ENCODE measurements at places on chromosomes 3 and 15.

DNA sequence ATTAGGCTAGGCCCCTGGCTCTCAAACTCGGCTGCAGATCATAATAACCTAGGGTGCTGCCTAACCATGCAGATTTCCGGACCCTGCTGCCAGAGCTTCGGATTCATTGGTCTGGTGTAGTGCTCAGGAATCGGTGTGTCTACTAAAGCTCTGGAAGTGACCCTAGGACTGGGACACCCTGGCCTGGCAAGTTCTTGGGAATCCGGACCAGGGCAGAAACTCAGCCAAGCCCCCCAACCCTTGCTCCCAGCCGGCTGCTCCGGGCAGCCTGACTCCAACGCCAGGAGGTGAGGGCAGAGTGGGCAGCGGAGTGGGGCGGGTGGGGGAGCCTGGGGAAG, 23.0 kb downstream of the IGDCC3 start:
- no peak for DNase-seq

DNA sequence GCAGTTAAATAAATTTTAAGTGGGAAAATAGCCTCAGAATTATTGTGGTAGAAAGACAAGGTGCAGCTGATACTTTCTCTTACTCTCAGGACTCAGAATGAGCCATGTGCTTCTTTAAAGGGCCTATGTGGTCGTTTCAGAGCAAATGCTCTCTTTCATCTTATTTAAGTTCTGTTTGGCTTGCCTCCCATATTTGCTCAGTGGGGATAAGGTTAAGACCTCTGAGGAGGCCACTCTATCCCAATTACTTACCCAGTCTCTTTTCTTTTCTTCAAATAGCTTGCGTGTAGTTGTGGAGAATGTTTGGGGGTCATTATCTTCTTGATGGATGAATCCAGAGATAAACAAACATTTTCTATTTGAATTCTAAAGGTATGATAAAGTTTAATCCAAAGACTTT, 221.9 kb downstream of the RBMS3 start:
- no peak for DNase-seq

- no peak for DNase-seq
Observed at GRCh38 chr3:63870615-63871005, 6.9 kb downstream of the ATXN7 start.

DNA sequence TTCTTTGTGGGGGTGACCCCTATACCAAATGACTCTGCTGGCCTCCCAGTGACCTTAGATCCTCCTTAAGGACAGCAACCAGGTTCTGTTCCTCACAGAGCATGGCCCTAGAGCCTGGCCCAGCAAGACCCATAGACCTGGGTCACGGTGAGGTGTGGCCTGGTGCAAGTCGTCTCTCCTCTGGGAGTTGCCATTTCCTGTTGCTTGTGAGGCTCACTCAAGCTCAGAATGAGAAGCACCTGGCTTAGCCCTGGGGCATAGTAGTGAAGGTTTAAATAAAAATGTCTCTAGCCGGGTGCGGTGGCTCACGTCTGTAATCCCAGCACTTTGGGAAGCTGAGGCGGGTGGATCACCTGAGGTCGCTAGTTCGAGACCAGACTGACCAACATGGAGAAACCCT, 131.3 kb downstream of the SMAD6 start:
- no peak for DNase-seq

- DNase-seq: no peak
Observed at GRCh38 chr15:67092752-67093503, 27.5 kb downstream of the SMAD3 start.

DNA sequence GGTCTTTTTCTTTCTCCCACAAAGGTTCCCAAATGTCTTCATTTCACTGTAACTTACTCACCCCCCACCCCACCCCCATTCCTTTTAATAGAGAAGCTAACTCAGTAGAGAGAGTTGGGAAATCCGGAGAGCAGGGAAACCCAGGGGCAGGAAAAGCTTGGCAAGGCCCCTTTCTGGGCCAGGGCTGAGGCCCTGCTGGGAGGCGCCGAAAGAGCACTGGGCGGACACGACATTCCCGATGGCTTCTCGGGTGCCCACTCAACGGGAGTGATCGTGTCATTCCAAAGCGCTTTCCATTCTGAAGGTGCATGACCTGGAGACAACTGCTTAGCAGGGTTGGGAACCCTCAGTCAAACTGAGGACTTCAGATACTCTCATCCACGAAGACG, 1.6 kb upstream of the DALRD3 start:
- DNase-seq: no peak

DNA sequence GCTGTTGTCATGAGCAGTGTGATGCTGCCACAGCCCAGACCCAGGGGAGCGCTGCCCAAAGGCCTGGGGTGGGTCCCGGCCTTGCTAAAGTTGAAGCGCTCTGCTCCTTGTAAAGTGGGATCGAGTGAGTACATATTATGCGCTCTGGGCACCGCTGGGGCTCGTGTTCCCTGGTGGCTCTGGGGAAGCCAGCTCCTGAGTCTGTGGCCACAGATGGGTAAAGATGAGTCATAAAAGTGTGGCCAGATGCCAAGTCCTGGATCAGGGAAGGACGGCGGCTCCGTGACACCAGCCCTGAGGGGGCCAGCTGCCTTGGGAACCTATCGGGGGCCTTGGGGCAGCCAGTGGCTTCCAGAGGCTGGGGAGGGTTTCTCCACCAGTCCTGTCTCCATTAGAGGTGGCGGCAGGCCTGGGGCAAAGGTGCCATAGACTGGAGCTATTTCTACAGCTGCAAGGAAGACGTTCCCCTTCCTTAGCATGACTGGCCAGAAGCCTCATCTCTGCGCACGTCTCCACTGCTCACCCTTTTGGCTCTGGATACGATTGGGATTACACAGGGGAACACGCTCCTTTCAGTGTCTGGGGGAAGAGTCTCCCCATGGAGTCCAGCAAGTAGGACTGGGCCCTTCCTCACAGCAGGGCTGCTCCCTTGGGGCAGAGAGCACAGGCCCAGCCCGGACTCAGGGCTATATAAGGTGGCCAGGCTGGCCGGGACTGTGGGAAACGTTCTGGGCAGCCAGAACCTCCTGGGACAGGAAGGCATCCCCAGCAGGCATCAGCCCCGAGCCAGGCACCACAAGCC, 1.2 kb upstream of the ITIH4 start:
- DNase-seq: no peak

- DNase-seq: no peak
Observed at GRCh38 chr3:87437765-87438164, 161.4 kb upstream of the POU1F1 start.

GRCh38 chr3:8457039-8457438, 44.6 kb upstream of the LMCD1 start:
- no peak for DNase-seq

DNA sequence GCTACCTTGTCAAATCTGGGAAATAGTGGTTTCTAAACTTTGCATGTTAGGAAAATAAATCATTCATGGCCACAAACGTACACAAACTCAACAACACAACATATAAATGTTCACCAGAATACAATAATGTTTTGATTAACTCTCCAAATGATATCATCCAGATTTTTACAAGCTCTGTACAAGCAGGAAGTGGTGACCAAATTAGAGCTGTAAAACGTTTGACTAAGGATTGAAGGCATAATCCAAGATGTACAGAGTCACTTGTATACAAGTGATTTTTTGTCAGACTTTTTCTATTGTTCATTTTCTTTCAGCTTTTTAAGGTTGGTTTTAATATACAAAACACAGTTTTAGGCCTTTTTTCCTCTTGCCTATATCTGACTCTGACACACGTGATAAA, 748.4 kb upstream of the GRM7 start:
- no peak for DNase-seq

- no peak for DNase-seq
Observed at GRCh38 chr15:66145726-66146182, 107.8 kb downstream of the MEGF11 start.

- no peak for DNase-seq
Observed at GRCh38 chr15:27889258-27889657, 209.9 kb downstream of the OCA2 start.

- no peak for DNase-seq
Observed at GRCh38 chr3:142489572-142490323, 41.9 kb upstream of the XRN1 start.

DNA sequence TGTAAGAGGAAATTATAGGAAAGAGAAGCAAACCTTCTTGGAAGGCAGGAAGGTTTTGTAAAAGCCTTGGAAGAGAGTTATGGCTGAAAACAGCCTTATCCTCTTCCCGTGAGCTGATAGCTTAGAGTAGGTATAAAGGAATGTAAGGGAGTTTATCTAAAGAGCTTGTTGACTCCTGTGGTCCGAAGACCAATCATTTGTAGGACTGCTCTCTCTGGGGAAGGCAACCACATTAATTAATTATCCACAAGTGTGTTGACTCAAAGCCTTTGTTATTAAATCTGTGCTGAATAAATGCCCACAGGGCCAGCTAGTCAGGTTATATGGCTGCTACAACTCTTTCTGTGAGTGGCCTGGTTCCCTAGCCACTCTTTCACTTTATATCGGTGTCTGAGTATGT, 452.1 kb upstream of the RASGRP1 start:
- DNase-seq: no peak

- DNase-seq: no peak
Observed at GRCh38 chr3:169509359-169509758, 154.2 kb downstream of the MECOM start.

GRCh38 chr15:31387479-31388118, 61.0 kb downstream of the KLF13 start:
- DNase-seq: no peak

DNA sequence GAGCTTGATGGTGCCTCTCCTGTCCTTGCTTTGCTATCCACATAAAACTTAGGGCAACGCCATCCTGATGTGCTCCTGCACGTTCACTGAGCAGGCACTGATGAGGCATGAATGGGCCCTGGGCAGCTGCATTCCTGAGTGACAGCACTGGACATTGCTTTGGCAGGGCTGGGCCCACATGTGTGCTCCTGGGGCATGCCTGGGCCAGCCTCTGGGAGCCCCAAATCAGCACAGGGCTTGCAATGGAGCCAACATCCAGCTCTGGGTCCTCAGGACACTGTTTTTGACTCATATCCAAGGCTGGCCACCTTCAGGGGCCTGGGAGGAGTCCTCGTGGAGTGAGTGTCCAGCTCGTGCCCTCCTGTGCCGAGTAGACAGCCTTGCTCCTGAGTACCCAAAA, 5.9 kb upstream of the TKT start:
- DNase-seq: no peak

DNA sequence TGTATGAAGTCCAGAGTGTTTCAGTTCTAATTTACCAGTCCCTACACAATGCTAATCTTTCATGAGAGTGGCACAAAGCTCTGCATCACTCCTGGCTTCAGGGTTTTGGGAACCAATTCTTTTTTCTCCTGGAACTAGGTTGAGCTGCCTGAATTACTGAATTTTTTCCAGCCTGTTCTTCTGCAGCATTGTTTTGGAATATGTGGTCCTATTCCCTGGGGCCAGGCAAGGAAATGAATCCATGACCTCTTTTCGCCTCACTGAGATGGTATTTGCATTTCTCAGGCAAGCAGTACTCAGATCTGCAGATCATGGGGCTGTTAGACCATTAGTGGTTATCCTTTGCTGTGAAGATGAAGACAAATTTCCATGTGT, 25.6 kb upstream of the GPR171 start:
- DNase-seq: no peak

GRCh38 chr3:84946240-84946639, 12.5 kb upstream of the CADM2 start:
- DNase-seq: no peak

DNA sequence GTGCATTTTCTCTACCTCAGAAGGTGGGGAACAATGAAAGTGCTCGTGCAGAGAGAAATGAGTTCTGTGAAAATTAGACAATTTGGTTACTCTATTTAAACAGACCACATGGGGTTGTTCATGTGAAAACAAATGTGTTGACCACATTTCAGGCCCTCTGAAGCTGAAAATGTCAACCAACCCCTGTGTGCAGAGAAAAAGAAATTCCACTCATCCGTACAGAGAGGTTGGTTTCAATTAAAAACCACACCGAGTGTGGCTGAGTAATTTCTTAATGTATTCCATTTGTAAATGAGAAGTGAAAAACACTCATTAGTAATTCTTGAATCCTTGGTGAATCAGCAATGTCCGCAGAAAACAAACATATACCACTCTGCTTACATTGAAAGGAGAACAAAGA, 46.9 kb upstream of the SLC7A14 start:
- no peak for DNase-seq
